Stimulated activated CD4-positive, alpha-beta T cell treated with anti-CD3 and anti-CD28 coated beads, Interleukin-4, amount 100 ng/mL, for 24 hours (primary cell): ENCODE measurements at places on chromosomes 7 and 10.

GRCh38 chr7:94423863-94424735, 29.4 kb downstream of the COL1A2 start:
- no peak for DNase-seq

DNA sequence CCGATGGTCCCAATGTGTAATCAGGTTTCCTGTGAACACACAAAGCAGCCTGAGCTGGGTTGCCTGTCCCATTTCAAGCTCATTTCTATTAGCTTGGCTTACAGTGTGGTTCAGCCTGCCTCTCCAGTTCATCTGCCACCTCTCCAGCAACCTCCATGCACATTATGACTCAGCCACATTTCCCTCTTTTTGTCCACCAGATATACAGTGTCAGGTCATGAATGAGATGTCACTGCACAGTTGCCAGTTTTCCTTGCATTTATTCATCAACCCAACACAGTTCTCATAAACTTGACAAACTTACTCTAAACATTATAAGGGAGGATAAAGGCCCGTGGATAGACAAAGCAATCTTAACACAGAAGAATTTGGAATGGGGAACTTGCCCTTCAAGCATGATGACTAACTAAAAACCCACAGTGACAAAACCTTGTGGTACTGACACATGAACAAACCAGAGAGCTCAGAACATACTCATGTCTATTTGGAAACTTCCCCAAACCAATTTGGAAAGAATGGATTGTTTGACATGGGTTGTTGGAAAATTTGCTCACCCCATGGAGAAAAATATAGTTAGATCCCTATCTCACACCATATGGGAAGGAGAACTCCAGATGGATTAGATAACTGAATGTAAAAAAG, 2.5 kb upstream of the CFAP58 start:
- no peak for DNase-seq

GRCh38 chr7:142919656-142920055, 13.9 kb downstream of the TRPV5 start:
- no peak for DNase-seq

DNA sequence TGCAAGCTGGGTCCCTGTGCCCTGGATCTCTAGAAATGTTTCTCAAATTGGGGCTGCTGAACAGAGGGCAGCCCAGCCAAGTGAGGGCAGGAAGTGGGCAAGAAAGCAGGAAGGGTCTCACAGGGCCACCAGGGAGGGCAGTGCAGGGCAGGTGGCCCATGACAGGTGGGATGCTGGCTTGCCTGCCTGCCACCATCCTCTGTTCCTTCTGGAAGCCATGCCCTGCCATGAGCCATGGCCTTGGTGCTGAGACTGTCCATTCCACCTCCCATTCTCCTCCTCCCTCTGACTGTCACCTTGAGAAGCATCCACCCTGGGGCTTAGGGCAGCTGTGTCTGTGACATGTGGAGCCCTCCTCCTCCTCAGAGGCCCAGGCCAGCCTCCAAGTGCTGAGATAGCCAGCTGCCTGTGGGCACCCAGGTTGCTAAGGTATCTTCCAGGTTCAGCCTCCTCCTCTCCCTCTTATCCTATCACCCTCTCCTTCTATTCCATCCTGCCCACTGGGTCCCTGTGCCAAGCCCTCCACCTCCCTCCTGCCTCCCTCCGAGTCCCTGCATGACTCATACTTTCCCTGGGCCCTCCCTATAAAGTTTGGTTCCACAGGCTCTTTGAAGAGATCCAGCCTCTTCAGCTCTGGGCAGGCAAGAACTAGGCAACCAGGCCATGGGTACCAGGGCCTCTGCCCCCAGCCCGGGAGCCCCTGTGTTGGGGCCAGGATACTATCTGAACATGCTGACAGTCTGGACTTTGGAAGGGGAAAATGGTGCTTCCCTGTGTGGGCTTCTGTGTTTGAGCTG, 1.3 kb downstream of the VSIR start:
- peak; percentile 60 for DNase-seq

DNA sequence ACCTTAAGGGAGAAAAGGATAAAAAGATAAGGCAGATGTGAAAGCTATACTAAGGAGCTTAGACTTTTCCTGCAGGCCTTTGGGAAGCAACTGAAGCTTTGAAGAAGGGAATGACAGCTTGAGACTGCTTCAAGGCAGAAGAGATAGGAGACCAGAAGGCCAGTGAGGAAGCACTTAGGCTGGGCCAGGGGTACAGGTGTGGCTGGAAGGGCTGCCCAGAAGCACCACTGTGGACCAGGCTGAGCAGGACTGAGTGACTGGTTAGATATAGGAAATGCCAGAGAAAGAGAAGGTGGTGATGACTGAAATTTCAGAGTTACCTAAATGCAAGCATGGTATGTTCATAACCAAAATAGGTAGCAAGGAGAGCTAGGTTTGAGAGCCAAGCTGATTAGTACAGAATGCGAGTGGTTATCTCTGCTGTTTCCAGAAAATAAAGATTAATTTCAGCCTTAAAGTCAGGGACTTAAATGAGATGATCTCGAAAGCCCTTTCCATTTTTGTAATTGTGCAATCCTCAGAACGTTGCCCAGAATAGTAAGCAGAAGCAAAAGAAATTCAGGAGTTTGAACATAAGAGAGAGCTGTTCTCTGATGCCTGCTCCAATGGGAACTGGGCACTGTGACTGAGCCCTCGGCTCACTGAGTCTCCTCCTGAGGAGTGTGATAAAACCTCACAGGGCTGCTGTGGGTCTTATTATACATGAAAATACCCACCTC, 54.9 kb downstream of the MET start:
- DNase-seq, result no peak
